ENCODE measurements at places on chromosomes 7 and 10.

DNA sequence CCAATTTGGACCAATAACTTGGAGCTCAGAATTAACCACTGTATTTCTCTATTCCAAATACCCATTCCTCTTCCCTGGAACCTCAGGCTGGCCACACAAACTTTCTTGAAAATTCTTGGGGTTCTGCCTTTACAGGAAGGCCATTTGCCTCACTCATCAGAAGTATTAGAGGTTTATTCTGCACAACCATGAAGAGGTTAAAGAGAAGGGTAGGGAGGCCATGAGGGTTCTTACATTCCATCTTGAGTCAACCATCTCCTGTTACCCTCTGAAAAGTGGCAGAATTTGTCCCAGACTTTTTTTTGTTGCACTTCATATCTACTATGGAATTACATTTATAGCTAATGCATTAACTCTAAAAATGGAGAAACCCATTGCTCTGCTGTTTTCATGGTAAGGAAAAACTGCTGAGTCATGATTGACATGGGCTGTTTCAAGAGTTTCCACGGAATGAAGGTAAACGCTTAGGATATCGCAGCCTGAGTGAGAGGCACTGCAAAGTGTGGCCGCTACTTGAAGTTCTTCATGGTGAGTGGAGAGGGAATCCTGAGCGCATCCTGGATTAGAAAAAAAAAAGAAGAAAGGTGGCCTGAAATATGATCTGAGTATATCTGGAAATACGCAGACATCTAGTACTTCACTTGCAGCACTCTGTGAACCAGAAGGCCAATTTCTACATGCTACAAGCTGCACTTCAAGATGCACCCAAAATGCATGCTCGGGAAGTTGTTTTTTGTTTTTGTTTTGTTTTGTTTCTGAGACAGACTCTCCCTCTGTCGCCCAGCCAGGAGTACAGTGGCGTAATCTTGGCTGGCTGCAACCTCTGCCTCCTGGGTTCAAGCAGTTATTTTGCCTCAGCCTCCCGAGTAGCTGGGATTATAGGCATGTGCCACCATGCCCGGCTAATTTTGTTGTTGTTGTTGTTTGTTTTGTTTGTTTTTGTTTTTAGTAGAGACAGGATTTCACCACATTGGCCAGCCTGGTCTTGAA is 83.7 kb downstream of the KIAA1217 start:
- no peak for DNase-seq

DNA sequence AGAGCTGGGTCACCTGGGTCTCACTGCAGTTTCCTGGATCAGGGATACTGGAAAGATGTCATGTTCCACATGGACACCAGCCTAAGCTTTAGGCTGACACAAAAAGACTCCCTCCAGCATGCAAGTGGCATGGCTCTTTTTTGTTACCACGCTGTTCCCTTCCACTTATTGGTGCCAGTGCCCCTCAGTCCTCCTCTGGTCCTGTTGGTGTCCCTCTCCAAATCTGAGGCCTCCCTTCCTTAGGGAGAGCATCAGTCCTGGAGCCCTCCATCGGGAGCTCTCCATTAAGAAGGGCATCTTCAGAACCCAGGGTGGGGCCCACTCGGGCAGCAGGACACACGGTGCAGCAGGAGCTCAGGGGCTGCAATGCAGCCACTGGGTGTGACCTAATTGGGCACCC is 76.1 kb upstream of the LRRC18 start:
- DNase-seq = no peak

- no peak for DNase-seq
These were observed 42.0 kb downstream of the CDH23 start for GRCh38 chr10:71438761-71439160.

DNA sequence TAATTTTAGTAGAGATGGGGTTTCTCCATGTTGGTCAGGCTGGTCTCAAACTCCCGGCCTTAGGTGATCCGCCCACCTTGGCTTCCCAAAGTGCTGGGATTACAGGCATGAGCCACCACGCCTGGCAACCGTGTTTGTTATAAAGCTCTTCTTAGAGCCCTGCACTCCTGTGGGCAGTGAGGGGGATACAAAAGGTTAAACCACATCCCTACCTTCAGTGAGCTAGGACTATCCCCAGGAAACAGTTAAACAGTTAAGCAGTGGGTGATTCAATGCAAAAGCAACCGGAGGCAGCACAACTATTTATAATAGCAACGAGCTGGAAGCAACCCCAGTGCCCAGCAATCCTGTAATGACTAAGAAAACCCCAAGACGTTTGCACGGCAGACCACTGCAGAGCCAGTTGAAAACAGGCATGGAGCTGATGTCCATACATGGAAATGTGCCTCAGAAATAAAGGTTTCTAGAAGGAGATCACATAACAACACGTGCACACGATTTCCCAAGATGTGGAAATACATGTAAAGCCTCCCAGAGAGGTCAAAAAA is 107.2 kb upstream of the LYZL2 start:
- DNase-seq = no peak

- DNase-seq = no peak
These were observed 177.0 kb downstream of the AUTS2 start for GRCh38 chr7:69775231-69775771.

GRCh38 chr7:27101957-27102580 is 414 bp downstream of the HOXA2 start:
- no peak for DNase-seq

DNA sequence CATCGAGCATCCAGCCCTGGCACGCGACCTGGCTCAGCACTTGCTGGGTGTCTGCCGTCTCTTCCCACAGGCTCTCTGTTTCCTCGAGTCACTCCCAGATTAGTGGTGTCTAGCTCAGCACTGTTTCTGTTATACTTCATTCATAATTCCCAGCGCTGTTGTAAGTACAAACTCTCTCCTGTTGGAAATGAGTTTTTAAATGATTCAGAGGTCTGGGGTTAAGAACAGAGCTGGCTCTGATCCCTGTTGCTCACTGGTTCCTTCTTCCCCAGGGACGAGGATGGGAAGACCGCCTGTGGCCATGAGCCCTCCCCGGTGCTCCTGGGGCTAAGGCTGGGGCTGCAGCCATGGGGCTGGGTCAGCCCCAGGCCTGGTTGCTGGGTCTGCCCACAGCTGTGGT is 17.3 kb upstream of the C10orf95 start:
- no peak for DNase-seq

DNA sequence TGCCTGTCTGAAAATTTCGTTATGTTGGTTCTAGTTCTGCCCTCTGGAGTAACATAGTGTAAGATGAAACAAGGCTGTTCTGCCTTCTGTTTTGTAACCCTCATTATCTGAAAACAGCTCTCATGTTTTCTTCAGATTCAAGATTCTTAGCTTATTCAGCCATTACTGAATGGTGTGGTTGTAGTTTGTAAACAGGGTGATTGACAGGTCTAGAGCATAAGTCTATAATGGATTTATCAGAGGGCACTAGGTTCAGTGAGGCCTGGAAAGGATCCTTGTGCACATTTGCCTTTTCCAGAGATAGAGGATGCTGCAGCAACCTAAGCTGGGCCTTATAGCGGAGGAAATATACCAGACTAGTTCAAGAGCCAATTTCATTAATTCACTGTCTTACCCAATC is 6.1 kb downstream of the ZNF398 start:
- DNase-seq = no peak

DNA sequence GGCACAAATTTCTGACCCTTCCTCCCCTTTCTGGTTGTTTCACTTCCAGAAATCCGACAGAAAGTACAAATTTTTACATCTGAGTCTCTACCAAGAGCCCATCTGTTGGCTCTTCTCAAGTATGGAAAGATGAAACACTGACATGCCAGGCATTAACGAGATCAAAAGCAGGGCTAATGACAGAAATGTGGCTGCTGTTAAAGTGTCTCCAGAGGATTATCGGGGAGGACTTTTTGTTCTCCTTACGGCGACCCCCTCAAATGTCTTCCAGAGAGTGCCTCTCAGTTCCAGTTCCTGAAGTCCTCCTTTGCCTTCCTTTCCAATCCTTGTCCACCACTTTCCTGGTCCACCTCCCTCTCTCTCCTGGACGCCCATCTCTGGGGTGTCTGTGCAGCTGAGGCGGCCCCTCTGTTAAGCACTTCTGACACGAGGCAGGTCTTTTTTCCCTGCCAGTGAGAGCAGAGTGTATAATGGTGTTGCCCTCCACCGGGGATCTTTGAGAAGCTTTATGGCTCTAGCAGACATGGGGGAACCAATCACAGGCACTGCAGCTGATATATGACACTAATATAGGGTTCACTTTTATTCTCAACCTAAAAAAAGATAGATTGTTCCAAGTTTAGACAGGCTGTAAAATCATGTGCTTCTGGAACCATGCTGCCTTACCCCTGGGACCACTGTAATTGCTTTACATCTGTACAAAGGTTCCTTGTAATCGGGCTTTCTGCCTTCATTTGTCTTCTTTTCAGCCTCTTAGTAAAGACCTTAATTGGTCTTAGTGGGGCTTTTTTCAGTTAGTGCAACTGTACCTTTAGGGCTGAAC is 757.1 kb downstream of the AUTS2 start:
- DNase-seq = no peak

GRCh38 chr7:90689260-90689659 is 93.1 kb downstream of the CDK14 start:
- DNase-seq = no peak

GRCh38 chr7:74039337-74039736 is 11.4 kb downstream of the ELN start:
- DNase-seq = no peak

DNA sequence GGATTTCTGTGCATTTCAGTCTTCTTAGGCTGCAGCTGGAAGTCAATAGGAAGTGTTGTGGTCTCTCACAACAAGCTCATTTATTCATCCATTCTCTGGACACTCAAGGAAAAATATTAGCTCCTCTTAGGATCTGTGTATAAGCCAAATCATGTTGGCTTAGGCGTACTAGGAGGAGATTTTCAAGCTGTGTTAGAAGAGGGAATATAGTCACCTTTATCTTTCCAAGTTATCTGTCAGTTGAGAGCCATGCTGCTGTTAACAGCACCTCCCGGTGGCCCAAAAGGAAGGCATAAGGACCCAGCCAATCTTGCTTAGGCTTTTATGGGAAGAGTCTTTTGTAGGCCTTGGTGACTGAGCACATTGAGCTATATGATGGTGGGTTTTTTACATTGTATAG is 220.0 kb downstream of the LRMDA start:
- DNase-seq = no peak

- DNase-seq = no peak
These were observed 145.1 kb downstream of the C1GALT1 start for GRCh38 chr7:7327423-7327822.

DNA sequence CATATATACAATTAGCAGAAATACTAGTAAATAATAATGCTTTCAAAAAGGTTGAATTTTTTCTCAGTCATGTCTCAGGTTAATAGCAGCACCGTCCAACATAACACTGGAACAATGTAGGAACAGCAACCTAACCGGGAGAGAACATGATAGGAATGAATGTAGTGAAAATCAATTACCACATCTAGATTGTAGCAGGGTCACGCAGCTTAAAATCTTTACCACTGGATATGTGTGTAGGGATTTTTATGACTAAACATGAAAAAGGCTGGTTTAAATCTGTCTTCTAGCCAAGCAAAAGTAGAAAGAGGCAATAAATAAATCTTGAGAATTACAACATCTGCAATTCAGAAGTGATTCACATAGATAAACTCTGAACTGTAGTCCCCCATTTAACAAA is 326.0 kb downstream of the DGKB start:
- no peak for DNase-seq

- DNase-seq = no peak
These were observed 41.8 kb upstream of the C10orf71 start for GRCh38 chr10:49257154-49257553.

DNA sequence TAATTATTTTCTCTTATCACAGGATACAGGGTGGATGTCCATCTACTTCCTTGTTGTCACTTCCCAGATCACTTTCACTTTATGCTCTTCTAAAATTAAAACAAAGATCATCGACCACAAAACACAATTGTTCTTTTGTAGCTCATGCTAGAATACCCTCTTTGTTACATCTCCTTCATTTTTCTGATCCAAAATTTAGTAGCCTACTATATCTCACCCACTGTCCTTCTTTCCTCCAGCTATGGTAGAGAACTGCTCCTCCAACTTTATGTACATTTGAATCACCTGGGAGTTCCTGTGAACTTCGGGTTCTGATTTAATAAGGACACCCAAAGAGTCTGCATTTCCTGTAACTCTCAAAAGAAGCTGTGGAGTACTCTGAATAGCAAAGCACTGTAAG is 1.2 kb upstream of the AHR start:
- no peak for DNase-seq

DNA sequence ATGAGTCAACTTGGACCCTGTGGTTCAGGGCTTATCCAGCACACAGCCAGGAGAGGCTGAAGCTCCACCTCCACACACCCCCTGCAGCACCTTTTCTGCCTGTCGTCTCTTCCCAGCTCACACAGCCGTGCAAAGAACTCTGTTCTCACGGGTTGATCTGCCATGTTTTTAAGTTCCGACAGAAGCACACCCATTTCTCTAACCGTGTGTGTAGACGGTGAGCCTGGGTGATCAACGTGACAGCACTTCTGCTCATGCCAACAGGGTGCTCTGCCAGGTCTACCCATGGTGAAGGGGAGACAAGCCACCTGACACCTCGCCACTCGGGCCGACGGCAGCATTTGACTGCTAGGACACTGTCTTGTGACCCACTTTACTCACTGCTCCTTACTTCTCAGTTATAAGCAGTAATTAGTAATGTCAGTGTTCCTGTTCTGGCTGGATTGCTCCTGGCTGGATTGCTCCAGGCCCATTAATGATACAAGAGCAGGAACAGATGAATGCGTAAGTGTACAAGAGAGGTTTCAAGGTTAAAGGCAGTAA is 90.5 kb downstream of the RNF216 start:
- no peak for DNase-seq

- DNase-seq = no peak
These were observed 20.9 kb upstream of the SMC3 start for GRCh38 chr10:110546499-110547110.

GRCh38 chr7:92340016-92340415 is 94.2 kb downstream of the ANKIB1 start:
- no peak for DNase-seq

DNA sequence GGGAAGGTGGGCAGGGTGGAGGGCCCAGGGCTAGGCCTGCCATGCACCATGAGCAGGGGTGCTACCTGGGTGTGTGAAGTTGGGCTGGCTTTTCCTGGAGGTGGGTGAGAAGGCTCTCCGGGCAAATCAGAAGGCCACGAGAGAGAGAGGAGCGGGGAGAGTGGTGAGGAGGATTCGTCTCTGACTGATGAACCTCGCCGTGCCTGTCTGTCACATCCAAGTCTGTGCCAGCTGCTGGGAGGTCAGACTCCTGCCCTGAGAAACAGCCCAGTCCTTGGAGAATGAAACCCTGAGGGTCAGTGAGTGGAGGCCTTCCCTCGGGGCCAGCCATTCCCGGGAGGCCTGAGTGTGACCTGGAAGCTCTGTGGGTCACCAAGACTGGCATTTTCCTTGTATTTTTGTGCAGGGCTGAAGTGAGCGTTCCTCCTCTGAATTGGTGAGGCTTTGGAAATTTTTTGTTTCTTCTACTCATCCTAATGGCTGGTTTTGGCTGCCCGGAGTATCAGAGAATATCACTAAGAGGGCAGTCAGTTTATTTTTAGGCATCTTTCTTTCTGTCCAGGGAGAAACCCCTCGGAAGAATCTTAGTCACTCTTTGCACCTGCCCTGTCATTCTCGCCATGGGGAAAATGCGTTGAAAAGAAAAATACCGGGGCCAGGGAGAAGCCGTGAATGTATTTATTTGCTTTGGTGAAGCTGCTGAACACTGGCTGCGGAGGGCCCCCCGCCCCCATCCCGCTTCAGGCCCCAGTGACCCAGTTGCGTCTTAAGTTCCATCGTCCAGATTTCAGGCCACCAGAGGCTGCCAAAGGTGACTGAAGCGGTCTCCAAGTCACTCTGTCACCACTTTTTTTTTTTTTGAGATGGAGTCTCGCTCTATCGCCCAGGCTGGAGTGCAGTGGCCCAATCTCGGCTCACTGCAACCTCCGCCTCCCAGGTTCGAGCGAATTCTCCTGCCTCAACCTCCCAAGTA is 6.5 kb upstream of the AP5Z1 start:
- no peak for DNase-seq
